Left lung (tissue), 14 donors: ENCODE measurements at places on chromosomes 1 and 21. TPM values are rescaled to one million over a fixed set of nuclear protein-coding genes. Genes with fewer than 3 reads are reported as not detected.
A peak's percentile ranks its signal among the peaks of the same experiment; 100 is the strongest.

DNA sequence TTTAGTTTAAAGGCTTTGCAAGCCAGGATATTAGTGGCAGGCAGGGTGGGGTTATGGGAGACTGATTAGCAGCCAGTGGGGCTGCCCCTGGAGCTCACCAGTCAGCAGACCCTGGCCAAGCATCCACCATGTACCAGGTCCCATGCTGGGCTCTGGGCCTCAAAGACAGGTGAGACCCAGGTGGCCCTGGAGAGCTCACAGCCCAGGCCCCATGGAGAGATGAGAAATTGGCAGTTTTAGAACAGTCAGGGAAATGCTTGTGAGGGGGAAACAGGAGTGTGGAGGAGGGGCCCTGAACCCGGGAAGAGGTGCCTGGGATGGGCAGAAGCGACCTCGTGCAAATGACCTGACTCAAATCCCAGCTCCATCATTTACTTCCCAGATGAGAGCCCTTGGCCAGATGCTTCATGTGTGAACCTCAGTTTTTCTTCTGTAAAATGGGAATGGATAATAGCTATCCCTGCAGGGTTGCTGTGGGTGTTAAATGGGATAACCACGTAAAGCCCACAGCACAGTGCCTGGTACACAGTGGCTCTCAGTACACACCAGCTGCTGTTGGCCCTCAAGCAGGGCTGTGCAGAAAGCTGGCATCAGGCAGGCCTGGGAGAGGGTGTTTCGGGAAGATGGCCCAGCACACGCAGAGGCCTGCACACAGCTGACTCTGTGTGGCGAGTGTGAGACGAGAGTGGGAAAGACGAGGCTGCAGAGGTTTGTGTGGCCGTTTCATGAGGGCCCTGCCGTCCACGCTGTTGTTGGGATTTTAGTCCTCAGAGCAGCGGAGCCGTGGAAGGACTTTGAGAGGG lies 518.5 kb downstream of the PTPRU start:
- H3K4me3 ChIP-seq, result no peak overlapping the region
- H3K27me3 ChIP-seq, result no peaks in the 10 kb centered on the region
- H3K36me3 ChIP-seq, result no peaks in the 10 kb centered on the region
- no peaks in the 10 kb centered on the region for H3K4me1 ChIP-seq
- no peak overlapping the region for H3K27ac ChIP-seq

DNA sequence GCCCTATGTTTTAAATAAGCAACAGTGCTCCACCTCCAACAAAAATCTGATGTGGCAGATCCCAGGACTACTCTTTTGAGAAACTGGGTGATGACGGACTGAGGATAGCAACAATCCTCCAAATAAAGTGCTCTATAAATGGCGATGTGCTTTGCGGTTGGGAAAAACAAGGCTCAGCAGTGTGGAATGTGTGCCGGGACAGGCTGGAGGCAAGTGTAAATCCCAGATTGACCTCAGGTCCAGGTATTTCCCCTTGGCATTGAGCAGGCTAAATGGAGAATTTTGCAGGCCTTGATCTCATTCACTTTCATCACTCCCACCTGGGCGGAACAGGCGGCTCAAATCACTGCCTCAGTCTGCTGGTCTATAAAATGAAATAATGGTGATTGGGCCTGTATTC lies 35.1 kb downstream of the LRRC42 start:
- no peak overlapping the region for H3K4me3 ChIP-seq
- no peaks in the 10 kb centered on the region for H3K36me3 ChIP-seq
- H3K4me1 ChIP-seq, result no peaks in the 10 kb centered on the region
- H3K27ac ChIP-seq, result no peak overlapping the region
- no peak for DNase-seq

GRCh38 chr1:201447903-201448871 lies 20.8 kb downstream of the PHLDA3 start:
- no peak for DNase-seq
- no peak overlapping the region for H3K4me3 ChIP-seq
- H3K4me1 ChIP-seq, result peaks cover 35% of the 10 kb centered on the region
- H3K36me3 ChIP-seq, result no peaks in the 10 kb centered on the region

DNA sequence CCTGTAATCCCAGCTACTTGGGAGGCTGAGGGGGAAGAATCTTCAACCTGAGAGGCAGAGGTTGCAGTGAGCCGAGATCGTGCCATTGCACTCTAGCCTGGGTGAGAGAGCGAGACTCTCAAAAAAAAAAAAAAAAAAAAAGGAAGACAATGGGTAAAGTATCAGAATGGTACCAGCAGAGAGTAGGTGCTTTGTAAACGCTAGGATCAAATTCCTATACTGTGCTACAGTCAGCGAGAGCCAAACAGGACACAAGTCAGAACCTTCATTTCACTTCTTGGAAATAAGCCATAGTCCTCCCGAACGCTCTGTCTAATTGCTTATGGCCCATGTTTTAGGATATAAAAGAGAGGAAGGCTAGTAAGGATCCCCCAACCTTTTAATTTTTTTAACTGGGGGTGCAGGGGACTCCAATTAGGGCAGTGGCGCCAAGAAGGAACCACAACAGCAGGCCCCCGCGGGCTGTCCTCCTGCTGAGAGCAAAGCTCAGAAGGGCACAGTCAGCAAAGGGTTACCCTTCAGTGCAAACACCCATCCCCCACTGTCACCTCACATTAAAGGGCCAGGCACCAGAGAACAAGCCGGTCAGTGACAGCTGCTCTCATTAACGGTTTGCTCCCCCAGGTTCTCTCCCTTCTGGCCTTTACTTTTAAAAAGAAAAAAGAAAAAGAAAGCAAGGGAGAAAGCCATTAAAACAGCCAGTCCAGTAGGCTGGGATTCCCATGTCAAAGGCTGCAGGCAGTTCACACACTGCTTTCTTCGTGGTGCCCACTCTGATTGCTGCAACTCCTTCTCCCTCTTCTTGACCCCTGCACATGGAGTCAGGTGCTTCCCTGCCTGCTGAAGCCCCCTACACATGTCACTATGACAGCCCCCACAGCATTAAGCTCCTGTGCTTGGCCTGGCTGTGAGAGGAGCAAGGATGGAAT lies 69.4 kb downstream of the PLPP3 start:
- peaks cover 78% of the 10 kb centered on the region for H3K36me3 ChIP-seq
- H3K27ac ChIP-seq, result no peak overlapping the region

GRCh38 chr1:168913711-168914463 lies 184.9 kb upstream of the DPT start:
- H3K27ac ChIP-seq, result no peak overlapping the region
- no peak for DNase-seq
- no peak overlapping the region for H3K4me3 ChIP-seq
- no peaks in the 10 kb centered on the region for H3K36me3 ChIP-seq

DNA sequence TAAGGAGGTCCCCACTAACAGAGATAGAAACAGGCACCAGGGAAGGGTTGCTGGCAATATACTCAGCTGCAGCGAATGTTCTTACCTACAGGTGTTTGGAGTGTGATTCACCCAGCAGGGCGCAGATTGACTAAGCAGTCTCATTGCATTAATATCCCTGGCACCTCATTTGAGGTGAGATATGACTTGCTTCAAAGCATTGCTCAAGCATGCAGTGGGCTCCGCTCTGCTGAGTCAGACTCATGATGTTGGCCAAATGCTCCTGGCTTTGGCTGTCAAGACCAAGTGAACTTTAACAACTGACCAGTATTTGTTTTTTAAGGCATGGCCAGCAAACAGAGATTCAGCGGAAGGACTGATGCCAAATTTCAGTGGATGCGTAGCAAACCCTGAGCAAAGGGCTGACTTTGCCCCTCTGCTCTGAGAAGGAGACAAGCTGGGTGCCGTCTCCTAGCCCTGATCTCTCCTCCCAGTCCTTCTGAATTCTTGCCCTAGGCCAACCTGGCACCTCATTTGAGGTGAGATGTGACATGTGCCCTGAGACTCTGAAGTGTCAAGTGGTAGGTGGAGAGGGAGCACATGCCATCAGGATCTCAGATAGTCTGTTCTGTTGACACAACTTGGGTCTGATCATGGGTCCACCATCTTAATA lies 187.1 kb upstream of the COA6 start:
- H3K27ac ChIP-seq, result no peak overlapping the region
- H3K4me1 ChIP-seq, result no peaks in the 10 kb centered on the region
- H3K27me3 ChIP-seq, result no peaks in the 10 kb centered on the region
- no peaks in the 10 kb centered on the region for H3K36me3 ChIP-seq
- no peak overlapping the region for H3K4me3 ChIP-seq

GRCh38 chr1:235455823-235456222 lies 48.4 kb downstream of the B3GALNT2 start:
- H3K4me1 ChIP-seq, result peaks cover 3% of the 10 kb centered on the region
- no peak for DNase-seq
- no peak overlapping the region for H3K4me3 ChIP-seq
- H3K27ac ChIP-seq, result no peak overlapping the region
- H3K27me3 ChIP-seq, result no peaks in the 10 kb centered on the region

GRCh38 chr1:30732277-30732996 lies 9.1 kb upstream of the MATN1 start:
- H3K4me3 ChIP-seq, result no peak overlapping the region
- H3K4me1 ChIP-seq, result peaks cover 15% of the 10 kb centered on the region
- no peaks in the 10 kb centered on the region for H3K36me3 ChIP-seq
- no peak for DNase-seq
- no peak overlapping the region for H3K27ac ChIP-seq
- H3K27me3 ChIP-seq, result no peaks in the 10 kb centered on the region

The PLXNA2 gene
- polyA plus RNA-seq, result 29.4 TPM

- H3K4me1 ChIP-seq, result no peaks in the 10 kb centered on the region
- no peak overlapping the region for H3K27ac ChIP-seq
- H3K27me3 ChIP-seq, result no peaks in the 10 kb centered on the region
- no peak overlapping the region for H3K4me3 ChIP-seq
These were observed 58.9 kb downstream of the TNFSF18 start for GRCh38 chr1:172991674-172992400.

DNA sequence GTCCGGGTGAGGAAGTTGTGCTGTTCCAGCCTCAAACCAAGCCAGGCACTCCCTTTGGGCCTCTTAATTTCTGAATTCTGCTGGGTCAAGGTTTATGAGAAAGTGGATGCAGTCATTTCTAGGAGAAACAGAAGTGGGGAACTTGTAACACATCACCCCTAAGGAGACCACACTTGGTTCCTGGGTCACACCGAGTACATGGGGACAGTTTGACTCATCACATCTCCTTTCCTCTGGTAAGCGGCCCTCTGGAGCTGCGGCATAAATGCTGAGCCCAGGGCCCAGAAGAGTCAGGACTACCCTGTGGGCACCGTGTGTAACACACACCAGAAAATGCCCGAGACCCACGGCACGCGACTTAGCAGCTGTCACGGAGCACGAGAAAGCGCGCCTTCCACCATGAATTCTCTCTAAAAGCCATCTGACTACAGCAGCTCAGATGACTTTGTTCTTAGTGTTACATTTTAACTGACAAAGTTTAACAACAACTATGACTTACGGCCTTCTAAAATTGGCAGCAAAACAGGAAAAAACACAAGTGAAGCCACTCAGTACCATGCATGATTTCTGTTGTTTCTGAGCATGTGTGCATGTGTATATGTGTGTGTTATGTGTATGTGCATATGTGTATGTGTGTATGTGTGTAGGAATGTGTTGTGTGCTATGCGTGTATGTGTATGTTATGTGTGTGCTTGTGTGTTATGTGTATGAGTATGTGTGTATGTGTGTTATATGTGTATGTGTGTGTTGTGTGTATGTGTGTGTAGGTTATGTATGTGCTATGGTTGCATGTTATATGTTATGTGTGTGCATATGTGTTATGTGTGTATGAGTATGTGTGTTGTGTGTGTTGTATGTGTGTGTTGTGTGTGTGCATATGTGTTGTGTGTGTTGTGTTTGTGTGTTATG lies 50.8 kb downstream of the TOMM20 start:
- peak overlapping the region; percentile 5 for H3K27ac ChIP-seq
- peaks cover 98% of the 10 kb centered on the region for H3K4me1 ChIP-seq
- no peaks in the 10 kb centered on the region for H3K27me3 ChIP-seq
- DNase-seq, result no peak
- H3K36me3 ChIP-seq, result no peaks in the 10 kb centered on the region

The TXNDC12 gene
- polyA plus RNA-seq, result 59.2 TPM

The CA6 gene
- 0.11 TPM for polyA plus RNA-seq

GRCh38 chr1:193030280-193030679 lies 28.9 kb downstream of the UCHL5 start:
- no peaks in the 10 kb centered on the region for H3K4me1 ChIP-seq
- H3K36me3 ChIP-seq, result peaks cover 26% of the 10 kb centered on the region
- DNase-seq, result no peak

The GPATCH2 gene
- 28.5 TPM for polyA plus RNA-seq

GRCh38 chr1:2556678-2557481 lies 709 bp downstream of the TNFRSF14 start:
- DNase-seq, result peak; percentile 86
- peaks cover 59% of the 10 kb centered on the region for H3K4me1 ChIP-seq
- no peaks in the 10 kb centered on the region for H3K36me3 ChIP-seq
- peak overlapping the region; percentile 77 for H3K4me3 ChIP-seq

DNA sequence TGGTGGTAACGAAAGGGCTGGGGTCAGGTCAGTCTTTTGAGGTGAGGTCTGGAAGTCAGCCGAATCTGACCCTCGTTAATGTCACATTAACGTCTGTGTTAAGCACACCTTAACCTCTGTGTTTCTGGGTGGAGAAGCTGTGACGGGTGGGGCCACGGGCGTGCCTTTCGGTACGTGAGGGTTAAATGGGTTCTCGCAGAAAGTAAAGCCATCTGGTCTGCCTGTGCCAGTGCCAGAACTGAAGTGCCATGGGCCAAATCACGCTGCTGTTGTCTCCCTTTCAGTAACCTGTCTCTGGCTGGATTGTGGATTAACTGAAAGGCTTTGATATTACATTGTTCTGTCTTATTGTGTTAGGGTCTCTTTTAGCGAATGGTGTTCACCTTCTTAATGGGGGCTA lies 14.4 kb downstream of the URB2 start:
- H3K27ac ChIP-seq, result no peak overlapping the region

DNA sequence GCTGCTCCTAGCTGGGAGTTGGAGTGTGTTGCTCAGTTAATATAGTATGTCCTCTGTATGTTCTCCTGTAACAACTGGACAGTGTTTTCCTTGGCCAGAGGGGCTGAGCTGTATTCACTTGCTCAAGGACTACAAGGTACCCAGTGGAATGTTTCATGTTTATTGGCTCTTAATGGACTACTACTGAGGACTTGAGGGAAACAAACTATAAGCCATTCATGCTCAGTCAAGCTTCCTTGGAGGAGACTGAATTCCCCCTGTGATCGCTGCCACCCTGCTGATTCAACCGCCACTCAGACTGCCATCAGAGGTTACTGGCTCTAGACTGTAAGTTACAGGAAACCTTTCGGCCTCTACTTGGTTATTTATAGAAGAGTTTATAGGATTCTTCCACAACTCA lies 166.6 kb downstream of the ZC3H11B start:
- H3K36me3 ChIP-seq, result no peaks in the 10 kb centered on the region
- H3K27me3 ChIP-seq, result no peaks in the 10 kb centered on the region
- no peak for DNase-seq
- H3K4me1 ChIP-seq, result no peaks in the 10 kb centered on the region
- no peak overlapping the region for H3K27ac ChIP-seq

GRCh38 chr1:165942062-165942461 lies 114.6 kb downstream of the UCK2 start:
- no peaks in the 10 kb centered on the region for H3K27me3 ChIP-seq
- no peak for DNase-seq
- H3K27ac ChIP-seq, result no peak overlapping the region
- no peak overlapping the region for H3K4me3 ChIP-seq
- H3K4me1 ChIP-seq, result no peaks in the 10 kb centered on the region
- no peaks in the 10 kb centered on the region for H3K36me3 ChIP-seq

The AMY1C gene
- polyA plus RNA-seq, result 0.73 TPM

GRCh38 chr1:21293537-21294265 lies 3.4 kb upstream of the ECE1 start:
- peak overlapping the region; percentile 69 for H3K27ac ChIP-seq
- no peak overlapping the region for H3K4me3 ChIP-seq
- no peaks in the 10 kb centered on the region for H3K36me3 ChIP-seq
- H3K4me1 ChIP-seq, result no peaks in the 10 kb centered on the region
- H3K27me3 ChIP-seq, result no peaks in the 10 kb centered on the region
